Astrocyte (in vitro differentiated cells and primary cell): ENCODE measurements at places on chromosomes 13 and 19. TPM values are rescaled to one million over a fixed set of nuclear protein-coding genes. Genes with fewer than 3 reads are reported as not detected.

The APLP1 gene
- 66.0 and 69.4 TPM in 2 replicates for total RNA-seq

The SHD gene
- total RNA-seq, result 0.62 and 0.79 TPM in 2 replicates

The CALR3 gene
- total RNA-seq, result not detected in 2 replicates

The GPR12 gene
- total RNA-seq, result 0.14 TPM in 1 of 2 replicates, not detected in the other

The EGLN2 gene
- total RNA-seq, result 82.1 and 84.6 TPM in 2 replicates

The MEX3D gene
- 51.8 and 52.1 TPM in 2 replicates for total RNA-seq

The FUT1 gene
- total RNA-seq, result 0.65 and 0.91 TPM in 2 replicates

The FGF14 gene
- 0.14 and 0.23 TPM in 2 replicates for total RNA-seq

The TPRX2 gene
- total RNA-seq, result not detected in 2 replicates
